ENCODE measurements at places on chromosomes 3 and 15.

DNA sequence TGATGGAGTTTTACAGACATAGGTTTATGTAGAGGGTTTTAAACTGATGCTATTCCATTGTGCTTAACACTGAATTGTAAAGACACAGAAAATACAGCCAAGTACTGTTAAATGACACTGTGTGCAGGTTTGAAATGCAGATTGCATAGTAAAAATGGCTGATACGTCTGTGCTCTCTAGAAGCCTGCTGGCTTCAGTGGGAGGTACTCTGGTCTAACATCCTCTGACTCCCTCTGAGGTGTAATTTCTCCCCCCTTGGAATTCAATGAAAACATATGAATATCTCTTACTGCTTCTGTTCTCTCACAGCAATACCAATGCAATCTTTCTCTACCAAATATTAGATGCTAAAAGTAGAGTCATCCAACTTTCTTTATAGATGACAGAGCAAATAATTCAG is 176.6 kb downstream of the SLC9A9 start:
- H3K27ac ChIP-seq: no peak overlapping the region
- no peak for DNase-seq
- no peaks in the 10 kb centered on the region for H3K36me3 ChIP-seq
- no peaks in the 10 kb centered on the region for H3K4me1 ChIP-seq

GRCh38 chr3:46359733-46360493 is 6.0 kb downstream of the CCR2 start:
- no peak overlapping the region for H3K4me3 ChIP-seq
- no peaks in the 10 kb centered on the region for H3K27me3 ChIP-seq
- H3K36me3 ChIP-seq: no peaks in the 10 kb centered on the region
- H3K27ac ChIP-seq: no peak overlapping the region
- no peaks in the 10 kb centered on the region for H3K4me1 ChIP-seq
- DNase-seq: no peak

DNA sequence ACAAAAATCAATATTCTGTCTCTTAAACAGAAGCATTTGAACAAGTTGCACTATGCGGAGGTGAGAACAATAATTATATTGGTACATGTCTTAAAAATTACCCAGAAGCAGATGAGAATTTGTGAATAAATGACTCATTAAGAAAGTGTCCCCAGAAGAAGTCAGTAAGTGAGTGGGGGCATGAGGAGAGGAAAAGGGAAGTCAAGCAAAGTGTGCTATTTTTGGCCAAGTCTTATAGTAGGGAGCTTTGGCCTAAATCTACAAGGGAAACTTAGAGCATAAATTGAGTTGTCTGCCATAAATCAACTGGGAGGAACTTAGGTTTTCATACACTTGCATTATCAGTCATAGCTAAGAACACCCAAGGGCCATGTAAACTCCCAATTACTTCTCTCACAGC is 86.9 kb upstream of the SATB1 start:
- DNase-seq: no peak
- no peaks in the 10 kb centered on the region for H3K4me1 ChIP-seq
- H3K27ac ChIP-seq: no peak overlapping the region
- H3K27me3 ChIP-seq: no peaks in the 10 kb centered on the region

DNA sequence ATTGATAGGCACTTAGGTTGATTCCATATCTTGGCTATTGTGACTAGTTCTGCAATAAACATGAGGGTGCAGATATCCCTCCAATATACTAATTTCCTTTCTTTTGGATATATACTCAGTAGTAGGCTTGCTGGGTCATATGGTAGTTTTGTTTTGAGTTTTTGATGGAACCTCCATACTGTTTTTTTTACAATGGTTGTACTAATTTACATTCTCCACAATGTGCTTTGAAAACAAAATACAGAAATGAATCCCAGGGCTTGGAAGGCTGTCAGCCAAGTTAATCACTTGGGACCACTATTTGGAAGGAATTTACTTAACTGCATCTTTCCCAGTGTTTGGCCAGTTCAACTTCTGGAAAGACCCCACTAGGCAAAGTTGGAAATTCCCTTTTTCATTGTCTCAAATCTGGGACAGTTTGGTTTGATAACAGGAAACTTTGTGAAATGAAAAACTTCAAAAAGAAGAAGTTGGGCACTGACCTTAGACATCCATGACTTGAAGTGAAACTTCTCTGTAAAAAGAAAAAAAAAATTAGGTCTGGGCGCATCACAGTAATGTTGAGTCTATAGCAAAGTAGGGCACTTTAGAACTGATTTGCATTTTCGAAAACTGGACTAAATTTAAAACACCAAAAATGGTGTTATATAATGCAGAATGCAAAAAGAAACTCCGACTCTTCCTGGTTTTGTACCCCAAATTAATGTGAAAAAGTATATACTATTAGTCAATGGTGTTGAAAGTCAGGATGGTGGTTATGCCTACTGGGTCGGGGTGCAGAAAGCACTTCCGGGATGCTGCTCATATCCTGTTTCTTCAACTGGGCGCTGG is 6.0 kb downstream of the CTSH start:
- DNase-seq: no peak
- H3K27me3 ChIP-seq: no peaks in the 10 kb centered on the region
- no peaks in the 10 kb centered on the region for H3K36me3 ChIP-seq

DNA sequence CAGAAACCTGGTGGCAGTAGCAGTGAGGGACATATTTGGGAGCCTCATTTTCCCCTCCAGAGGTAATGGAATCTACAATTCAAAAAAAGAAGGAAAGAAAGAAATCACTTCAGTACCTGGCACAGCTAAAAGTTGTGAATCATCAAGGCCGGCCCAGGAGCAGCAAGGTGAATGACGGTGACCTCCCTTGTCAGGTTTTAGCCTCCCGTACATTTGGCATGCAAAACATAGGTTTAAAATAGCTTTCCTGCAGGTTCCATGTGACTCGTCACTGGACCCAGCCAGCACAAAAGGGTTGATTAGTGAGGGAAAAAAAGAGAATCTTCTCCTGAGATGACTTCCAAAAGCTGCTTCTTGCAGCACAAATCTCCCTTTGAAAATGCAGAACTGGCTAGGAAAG is 394.2 kb downstream of the LSAMP start:
- H3K27ac ChIP-seq: no peak overlapping the region
- DNase-seq: no peak
- H3K36me3 ChIP-seq: no peaks in the 10 kb centered on the region
- no peaks in the 10 kb centered on the region for H3K27me3 ChIP-seq
- H3K4me1 ChIP-seq: no peaks in the 10 kb centered on the region
- no peak overlapping the region for H3K4me3 ChIP-seq

DNA sequence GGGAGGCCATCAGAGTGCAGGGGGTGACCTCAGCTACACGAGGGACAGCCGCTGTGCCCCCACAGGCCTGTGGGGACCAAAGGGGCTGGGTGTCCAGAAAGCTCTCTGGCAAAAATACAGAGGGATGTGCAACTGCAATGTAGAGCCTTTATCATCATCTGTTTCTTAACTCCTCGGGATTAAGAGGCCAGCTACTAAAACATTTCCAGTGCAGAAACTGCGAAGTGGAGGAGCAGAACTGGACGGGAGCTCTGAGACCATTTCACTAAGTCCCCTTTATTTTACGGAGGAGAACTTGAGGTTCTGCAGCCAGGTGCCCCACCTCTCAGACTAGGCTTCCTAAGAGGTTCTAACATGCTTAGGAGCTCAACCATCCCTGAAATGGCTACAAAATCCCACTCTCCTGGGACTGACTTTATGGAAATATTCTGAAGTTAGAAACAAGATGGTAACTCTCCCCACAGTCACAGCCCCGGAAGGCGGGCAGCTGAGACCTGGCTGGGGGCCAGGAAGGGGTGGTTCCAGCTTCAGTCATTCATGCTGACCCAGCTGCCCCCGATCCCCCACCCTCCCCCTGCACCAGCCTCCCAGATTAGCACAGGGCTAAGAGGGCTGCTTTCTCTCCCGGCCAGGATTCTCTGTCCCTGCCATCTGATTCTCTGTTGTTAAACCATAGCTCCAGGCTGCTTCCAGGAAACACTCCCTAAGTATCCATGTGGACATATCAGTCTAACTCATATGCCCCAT is 40.3 kb downstream of the UMPS start:
- no peak overlapping the region for H3K4me3 ChIP-seq
- no peak overlapping the region for H3K27ac ChIP-seq
- no peak for DNase-seq
- H3K4me1 ChIP-seq: peaks cover 6% of the 10 kb centered on the region

DNA sequence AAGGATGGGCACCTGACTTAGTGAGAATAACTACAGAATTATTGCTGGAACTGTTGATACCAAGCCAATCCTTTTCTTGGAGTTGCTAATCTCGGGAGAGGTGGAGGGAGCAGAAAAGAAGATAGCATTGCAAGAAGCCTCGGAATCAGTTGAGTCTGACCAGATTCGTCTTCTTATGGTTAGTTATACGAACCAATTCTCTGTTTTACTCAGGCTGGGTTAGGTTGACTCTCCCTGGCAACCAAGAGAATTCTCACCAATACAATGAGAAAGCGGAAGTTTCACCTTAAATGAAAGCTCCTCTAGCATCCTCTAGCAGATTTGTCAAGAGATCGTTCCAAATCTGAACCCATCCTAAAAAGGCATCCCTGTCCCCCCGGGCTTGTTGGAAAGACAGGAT is 43.5 kb upstream of the UBE2E1 start:
- H3K4me1 ChIP-seq: peaks cover 23% of the 10 kb centered on the region
- H3K27ac ChIP-seq: no peak overlapping the region
- no peaks in the 10 kb centered on the region for H3K36me3 ChIP-seq
- no peak for DNase-seq
- no peaks in the 10 kb centered on the region for H3K27me3 ChIP-seq

DNA sequence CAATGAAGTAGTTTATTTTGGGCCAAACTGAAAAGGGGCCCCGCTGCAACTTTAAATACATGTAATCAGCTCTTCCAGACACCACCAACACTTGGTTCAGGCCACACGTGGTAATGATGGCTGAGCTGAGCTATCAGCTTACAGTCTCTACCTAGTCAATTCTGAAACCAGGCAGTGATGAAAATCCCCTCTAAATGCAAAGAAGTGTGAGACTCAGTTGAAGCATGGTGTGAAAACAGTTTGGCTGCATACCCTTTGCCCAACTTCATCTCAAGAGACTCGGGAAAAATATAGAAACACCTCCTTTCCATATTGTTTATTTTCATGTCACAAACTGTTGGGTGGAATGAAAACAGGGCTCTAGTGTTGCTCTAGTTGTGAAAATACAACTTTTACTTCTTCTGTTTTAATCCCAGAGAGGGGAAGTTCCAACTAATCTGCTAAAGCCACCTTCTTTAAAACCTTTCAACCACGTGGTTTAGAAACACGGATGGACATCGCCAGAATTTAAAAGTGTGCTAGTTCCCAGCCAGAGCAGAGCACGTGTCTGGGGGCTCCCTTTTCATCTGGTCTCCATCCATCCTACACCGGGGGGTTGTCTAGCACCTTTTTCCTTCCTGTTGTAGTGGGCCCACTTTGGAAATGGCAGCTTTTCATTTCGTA is 229.1 kb downstream of the EPHB1 start:
- H3K27me3 ChIP-seq: no peaks in the 10 kb centered on the region
- DNase-seq: no peak
- H3K4me3 ChIP-seq: no peak overlapping the region
- no peaks in the 10 kb centered on the region for H3K4me1 ChIP-seq
- H3K27ac ChIP-seq: no peak overlapping the region

DNA sequence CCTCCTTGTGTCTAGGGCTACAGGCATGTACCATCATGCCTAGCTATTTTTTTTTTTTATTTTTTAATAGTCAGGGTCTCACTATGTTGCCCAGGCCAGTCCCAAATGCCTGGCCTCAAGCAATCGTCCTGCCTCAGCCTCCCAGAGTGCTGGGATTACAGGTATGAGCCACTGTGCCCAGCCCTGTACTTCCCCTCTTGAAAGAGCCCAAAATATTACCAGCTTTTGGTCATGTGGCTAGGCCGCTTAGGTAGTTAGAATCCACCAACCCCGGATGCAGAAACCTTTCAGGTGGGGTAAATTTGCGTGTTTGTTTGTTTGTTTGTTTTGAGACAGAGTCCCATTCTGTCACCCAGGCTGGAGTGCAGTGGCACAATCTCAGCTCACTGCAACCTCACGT is 132.8 kb upstream of the C2CD4B start:
- no peaks in the 10 kb centered on the region for H3K27me3 ChIP-seq
- H3K36me3 ChIP-seq: no peaks in the 10 kb centered on the region
- no peak for DNase-seq

DNA sequence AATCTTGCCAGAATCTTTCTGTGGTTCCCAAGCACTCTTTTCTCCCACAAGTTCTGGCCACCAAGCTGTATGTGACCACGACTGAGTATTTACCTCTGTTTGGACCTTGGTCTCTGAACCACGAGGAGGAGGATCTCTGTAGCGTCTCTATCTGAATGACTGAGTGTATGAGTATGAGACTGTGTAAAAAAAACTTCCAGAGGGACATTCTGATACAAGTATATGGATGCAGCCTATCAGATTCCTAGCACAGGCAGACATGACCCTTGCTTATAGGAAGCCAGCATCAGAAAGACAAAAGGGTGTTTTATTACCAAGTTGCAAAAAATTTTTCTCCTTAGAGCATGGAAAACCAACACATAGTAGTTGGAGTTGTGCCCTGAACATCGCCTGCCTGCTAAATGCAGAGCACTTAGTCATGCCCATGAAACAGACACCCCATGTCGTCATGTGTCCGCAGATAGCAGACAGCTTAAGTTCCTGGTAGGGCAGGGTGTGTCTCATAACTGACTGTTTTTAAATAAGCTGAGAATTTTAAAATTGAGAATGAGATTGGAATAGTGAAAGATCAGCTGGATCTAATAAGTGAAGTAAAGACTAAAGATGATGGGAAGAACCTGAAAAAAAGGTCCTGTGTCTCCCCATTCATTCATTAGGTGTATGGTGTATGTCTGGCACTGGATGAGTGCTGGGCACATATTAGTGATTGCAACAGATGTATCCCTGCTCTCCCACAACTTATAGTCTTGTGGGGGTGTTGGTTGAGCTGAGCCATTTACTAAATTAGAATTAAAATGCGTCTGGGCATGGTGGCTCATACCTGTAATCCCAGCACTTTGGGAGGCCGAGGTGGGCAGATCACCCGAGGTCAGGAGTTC is 30.9 kb downstream of the DAG1 start:
- H3K27me3 ChIP-seq: no peaks in the 10 kb centered on the region
- H3K4me3 ChIP-seq: no peak overlapping the region
- H3K27ac ChIP-seq: no peak overlapping the region

DNA sequence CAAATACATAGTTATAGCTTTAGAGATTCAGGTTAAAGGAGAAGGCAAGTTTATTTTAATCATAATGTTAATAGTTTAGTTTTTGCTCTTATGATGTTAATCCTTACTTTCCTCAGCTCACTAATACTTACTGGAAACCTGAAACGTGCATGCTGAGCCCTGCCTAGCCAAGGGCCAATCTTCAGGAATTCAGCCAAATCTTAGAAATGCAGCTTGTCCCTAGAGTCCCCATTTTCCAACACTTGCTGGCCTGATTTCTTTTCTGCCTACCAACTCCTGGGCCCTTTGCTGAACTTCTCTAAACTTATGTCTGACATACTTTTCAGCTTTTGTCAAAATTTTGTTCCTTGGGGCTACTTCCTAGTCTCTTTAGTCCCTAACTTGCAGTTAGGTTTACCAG is 22.8 kb downstream of the BCHE start:
- no peak overlapping the region for H3K4me3 ChIP-seq
- no peak overlapping the region for H3K27ac ChIP-seq
- no peaks in the 10 kb centered on the region for H3K27me3 ChIP-seq
- no peaks in the 10 kb centered on the region for H3K36me3 ChIP-seq
- no peak for DNase-seq
- no peaks in the 10 kb centered on the region for H3K4me1 ChIP-seq

- H3K4me1 ChIP-seq: no peaks in the 10 kb centered on the region
- DNase-seq: no peak
- H3K4me3 ChIP-seq: no peak overlapping the region
- H3K27me3 ChIP-seq: no peaks in the 10 kb centered on the region
Measured at GRCh38 chr3:29527246-29527645, 246.4 kb downstream of the RBMS3 start.
